Stimulated activated CD4-positive, alpha-beta T cell treated with anti-CD3 and anti-CD28 coated beads, Interleukin-12 subunit alpha, Interleukin-12 subunit beta, amount 100 ng/mL, for 24 hours (primary cell): ENCODE measurements at places on chromosomes 13 and 19.

DNA sequence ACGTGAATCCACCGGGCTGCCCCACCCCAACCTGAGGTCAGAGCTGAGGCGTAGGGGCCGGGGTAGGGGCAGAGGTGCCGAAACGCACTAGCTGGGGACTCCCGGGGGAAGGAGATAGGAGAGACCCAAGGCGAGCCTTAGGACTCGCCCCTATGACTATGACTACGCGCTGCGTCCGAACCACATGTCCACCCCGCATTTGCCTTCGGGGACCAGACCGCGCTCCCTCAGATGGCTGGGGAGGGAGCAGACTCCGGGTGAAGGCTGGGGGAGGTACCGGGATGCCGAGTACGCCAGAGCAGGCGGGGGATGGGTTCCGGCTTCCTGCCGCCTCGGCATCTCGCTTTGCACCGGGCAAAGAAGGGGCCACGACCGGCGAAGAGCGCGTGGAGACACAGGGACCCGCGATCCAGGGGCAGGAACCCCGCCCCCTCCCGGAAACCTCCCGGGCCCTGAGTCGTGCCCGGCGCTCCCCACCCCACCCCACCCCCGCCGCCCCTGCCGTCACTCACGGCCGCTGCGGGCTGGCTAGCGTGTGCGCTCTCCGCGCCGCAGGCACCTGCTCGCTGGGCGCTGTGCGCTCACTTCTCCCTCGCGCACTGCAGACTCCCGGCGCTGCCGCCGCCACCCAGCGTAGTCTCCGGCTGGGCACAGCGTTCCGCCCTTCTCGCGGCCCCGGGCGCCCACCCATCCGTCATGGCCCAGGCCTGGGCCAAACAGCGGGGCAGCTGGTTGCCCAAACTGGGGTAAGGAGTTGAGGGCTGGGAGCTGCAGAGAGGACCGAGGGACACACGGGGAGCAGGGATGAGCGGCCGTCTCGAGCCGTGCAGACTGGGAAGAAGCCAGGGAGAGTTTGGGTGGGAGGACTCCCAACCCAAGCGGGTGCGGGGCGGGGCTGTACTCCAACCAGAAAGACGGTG is 622 bp upstream of the VSTM2B start:
- no peak for DNase-seq

- DNase-seq: no peak
Observed at GRCh38 chr19:55519451-55520311, 17.3 kb downstream of the SBK2 start.

GRCh38 chr13:69319656-69320055 is 788.0 kb upstream of the ATXN8OS start:
- DNase-seq: no peak

GRCh38 chr13:96104516-96104915 is 14.6 kb downstream of the HS6ST3 start:
- no peak for DNase-seq

- DNase-seq: no peak
Observed at GRCh38 chr13:99124794-99125316, 75.8 kb upstream of the UBAC2 start.

- DNase-seq: no peak
Observed at GRCh38 chr19:2491130-2491801, 15.3 kb downstream of the GADD45B start.

- DNase-seq: no peak
Observed at GRCh38 chr13:33453936-33454335, 168.4 kb upstream of the STARD13 start.

DNA sequence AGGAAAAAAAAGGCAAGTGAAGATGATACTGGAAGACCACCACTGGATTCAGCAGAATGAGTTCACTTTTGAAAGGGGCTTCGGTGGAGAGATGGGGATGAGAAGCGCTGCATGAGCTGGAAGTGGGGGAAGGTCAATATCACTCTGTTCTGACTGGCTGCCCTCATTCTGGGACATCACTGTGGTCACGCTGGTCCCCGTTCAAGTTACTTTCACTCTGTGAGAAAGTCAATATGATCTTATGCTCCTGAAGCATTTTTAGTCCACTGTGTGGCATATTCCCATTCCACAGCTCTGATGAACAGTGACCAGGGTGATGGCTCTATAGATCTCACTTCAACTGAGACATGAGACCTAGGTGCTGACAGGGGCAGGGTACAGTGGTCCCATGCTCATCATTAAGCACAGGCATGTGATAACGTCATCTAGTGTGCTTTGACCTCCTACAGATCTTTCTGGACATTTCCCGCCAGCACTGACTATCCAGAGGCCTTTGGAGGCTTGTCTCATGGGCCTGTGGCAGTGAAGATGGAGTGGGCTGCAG is 40.2 kb upstream of the GPR183 start:
- no peak for DNase-seq

GRCh38 chr19:5881543-5882299 is 11.4 kb upstream of the FUT5 start:
- no peak for DNase-seq

DNA sequence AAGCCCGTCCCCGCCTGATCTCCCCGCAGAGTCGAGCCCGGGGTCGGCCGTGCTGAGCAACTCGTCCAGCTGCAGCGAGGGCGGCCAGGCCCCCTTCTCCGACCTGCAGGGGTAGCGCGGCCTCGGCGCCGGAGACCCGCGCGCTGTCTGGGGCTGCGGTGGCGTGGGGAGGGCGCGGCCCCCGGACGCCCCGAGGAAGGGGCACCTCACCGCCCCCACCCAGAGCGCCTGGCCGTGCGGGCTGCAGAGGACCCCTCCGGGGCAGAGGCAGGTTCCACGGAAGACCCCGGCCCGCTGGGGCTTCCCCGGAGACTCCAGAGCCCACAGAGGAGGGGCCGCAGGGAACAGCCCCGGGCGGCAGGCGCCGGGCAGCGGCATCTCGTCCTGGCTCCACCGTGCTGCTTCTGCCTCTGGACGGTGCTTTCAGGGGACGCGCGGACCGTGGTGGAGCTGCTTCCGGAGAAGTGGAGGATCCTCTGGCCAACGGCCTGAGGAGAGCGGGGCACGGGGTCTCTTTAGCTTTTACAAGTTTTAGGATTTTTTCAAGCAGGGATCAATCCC is 8.8 kb upstream of the F7 start:
- no peak for DNase-seq

- DNase-seq: no peak
Observed at GRCh38 chr13:94590744-94591143, 5.2 kb downstream of the TGDS start.

DNA sequence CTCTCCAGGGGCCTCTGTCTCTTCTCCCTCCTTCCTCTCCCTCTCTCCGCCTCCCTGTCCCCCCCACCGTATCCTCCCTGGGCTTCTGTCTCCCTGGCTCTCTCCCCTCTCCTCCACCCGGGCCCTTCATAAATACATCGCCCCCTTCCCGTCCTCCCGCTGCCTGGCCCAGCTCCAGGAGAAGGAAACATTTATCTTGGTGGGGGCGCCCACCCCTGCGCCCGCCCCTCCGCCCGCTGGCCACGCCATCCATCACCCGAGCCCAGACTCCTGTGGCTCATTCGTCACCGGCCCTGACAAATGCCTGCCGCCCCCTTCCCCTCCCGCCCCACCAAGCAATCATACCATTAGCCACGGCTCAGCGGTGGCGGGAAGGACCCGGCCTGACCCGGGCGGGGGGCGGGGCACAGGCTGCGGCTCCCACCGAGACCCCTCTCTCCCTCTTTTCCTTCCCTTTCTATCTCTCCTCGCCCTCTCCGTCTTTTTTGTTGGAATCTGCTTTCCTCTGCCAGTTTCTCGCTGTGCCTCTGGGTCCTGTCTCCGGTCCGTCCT is 2.6 kb upstream of the MEIS3 start:
- no peak for DNase-seq

DNA sequence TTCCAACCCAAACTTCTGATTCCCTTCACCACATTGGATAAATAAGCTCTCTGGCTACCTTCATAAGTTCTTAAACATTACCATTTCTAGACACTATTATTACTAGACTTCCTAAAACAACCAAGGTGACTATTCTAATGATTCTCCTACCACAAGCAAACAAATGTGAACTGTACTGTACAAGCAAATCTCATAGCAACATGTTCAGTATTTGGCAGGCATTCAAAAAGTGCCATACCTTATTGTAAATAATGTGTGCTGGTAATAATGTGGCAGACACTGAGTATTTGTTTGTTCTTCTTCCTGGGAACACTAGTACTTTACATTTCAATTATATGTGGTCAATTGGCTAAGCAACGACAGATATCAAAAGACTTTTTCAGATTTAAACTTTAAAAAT is 986.0 kb upstream of the SPRY2 start:
- DNase-seq: no peak

- no peak for DNase-seq
Observed at GRCh38 chr19:17755443-17755890, 4.2 kb downstream of the FCHO1 start.

- DNase-seq: no peak
Observed at GRCh38 chr19:42515241-42515832, 12.9 kb downstream of the CEACAM1 start.

- DNase-seq: no peak
Observed at GRCh38 chr13:58340895-58341294, 709.4 kb downstream of the PCDH17 start.

- DNase-seq: no peak
Observed at GRCh38 chr13:32205431-32206096, 109.6 kb downstream of the ZAR1L start.

DNA sequence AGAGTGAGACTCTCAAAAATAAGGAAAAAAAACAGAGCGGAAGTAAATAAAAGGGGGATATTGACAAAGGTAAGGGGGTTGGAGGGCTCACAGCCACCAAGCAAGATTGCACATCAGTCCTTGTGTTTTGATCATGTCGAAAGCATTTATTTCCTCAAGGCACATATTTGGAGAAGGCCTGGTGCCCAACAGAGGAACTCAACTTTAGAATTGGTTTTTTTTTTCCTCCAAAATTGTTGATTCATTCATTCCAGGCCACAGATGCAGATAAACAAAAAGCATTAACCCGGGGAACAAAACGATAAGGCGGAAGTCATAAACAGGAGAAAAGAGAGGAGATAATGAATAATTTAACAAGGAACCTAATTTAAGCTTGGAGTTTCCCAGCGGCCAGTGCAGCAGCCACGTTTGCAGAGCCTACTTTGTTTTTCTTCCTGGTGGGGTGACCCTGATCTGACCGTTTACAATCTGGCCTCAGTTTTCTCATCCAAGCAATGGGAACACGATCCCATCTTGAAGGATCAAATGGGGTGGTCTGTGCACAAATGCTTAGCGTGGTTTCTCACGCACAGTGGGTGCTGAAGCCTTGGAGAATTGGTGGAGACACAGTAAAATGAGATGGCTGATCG is 2.1 kb upstream of the PTPRS start:
- no peak for DNase-seq

- no peak for DNase-seq
Observed at GRCh38 chr13:79589603-79590393, 108.8 kb downstream of the NDFIP2 start.

DNA sequence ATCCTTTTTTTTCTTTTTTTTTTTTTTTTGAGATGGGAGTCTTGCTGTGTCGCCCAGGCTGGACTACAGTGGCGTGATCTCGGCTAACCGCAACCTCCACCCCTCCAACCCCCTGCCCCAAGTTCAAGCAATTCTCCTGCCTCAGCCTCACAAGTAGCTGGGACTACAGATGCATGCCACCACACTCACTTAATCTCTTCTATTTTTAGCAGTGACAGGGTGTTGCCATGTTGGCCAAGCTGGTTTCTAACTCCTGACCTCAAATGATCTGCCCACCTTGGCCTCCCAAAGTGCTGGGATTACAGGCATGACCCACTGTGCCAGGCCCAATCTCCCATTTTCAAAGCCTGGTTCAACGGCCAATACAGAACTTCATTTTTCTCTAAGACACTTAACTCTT is 9.1 kb downstream of the FOXO1 start:
- no peak for DNase-seq

- no peak for DNase-seq
Observed at GRCh38 chr19:53549340-53549739, 11.4 kb downstream of the ZNF331 start.

- no peak for DNase-seq
Observed at GRCh38 chr19:45528149-45528743, 21.0 kb downstream of the VASP start.

DNA sequence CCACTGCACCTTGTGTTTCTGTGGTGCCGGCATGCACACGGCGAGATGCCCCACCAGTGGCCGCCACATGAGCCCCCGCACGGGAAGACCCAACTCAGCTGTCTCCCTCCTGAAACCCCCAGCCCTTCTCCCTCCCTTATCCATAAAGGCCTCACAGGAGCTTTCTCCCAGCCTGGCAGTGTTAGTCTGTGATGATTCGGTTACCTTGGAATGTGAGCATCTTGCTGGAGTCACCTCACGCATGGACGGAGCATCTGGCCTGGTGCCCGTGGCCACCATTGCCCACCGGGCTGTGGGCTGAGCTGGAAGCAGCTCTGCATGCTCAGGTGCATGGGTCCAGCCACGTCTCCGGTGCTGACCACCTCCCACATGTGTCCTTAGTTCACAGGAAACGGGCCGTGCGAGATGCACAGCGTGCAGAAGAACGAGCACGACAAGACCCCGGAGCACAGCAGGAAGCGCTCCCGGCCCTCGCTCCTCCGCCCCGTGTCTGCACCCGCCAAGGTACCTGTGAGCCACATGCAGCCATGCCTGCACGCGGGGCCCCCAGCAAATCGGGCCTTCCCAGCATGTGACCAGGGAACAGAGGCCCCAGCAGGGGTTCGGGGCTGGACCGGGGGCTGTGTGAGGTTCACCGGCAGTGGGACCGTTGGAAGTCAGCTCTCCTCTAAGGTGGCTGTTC is 22.0 kb downstream of the SIN3B start:
- no peak for DNase-seq

DNA sequence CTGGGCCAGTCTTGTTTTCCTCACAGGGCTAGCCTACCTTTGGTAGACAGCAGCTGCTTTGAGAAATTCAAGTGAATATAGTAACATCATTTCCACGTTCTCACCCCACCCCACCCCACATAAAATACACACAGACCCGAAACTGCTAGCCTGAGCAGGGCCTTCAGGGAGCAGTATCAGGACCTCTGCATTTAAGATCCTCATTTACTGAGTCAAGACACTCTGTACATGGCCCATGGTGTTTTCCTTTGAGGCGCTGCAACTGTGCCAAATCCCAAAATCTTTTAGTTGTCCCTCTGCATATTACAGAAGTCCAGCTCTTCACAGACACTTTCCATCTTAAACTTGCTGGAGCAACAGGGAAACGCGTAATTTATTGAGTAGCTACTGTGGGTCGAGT is 43.0 kb downstream of the ESD start:
- no peak for DNase-seq

DNA sequence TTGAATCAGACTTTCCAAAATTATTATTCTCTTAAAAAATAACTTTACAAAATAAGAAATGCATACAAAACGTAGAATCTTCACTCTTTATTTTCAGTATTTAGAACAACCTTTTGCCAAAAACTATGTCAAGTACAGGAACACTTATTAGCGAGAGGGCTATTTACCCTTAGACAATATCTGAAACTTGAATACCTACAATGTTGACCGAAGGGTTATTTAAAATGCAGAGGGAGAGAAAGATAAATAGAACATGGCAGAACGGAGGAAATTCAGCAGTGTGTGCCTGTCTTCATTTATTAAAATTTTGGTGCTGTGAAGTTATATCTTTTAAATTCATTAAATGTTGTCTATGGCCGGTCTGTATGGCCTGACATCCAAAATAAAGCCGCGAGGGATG is 198.8 kb downstream of the EFNB2 start:
- no peak for DNase-seq

GRCh38 chr13:97386801-97387484 is 47.0 kb upstream of the RAP2A start:
- no peak for DNase-seq

GRCh38 chr13:46551410-46552302 is 1.3 kb upstream of the LRCH1 start:
- DNase-seq: peak; percentile 28
